Naive B cell (primary cell): ENCODE measurements at places on chromosomes 11 and 22.

DNA sequence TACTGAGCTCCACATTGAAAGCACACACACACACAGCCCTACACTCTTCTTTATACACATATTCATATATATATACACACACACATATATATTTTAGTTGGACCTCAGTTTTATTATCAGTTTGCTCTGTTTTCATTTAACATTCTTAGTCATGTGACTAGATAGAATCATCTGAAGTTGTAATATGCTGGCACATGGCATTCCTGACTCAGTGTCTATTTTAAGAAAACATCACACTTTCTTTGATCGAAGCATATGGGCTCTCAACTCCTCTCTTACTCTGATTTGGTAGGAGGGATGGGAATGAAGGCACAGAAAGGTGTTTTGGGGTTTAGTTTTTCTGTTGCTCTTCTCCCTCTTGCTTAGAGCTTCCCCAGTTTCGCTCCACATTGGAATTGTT, 24.8 kb downstream of the AMOTL1 start:
- no peak for DNase-seq

GRCh38 chr11:1628506-1629325, 859 bp upstream of the KRTAP5-5 start:
- no peak for DNase-seq

DNA sequence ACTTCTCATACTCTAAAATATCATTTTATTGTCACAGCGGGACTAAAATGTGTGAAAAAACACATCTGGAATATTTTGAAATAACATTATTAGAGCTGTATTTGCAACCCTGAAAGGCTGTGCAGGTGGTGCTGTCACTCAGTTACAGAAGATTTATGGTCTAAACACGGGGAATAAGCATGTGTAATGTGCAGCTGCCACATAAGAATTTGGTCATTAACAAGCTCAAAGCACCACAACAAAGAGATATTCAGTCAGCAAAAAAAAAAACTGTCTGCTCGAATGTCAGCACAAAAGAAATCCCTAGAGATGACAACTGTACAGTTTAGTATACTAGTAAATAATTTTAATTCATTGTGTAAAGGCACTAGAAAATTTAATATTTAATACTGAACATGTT, 31.3 kb downstream of the TMEM123 start:
- no peak for DNase-seq

DNA sequence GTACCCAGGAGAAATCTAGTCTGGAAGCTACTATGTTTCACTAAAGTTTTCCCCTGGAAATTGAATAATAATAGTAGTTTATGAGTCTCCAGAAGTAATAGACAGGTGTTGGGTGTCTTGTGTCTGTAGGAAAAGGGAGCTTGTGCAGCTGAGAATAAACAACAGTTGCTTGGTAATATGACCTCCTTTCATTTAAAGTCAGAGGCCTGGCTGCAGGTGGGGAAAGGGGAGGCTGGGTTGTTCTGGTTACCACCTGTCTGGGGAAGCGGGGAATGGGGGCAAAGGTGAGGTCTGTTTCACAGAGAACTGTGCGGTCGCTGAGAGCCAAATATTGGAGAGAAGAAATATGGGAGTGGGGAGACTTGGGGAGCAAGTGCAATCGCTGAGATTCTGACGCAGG, 3.3 kb upstream of the GRAMD1B start:
- DNase-seq: no peak

- DNase-seq: peak; percentile 38
These were observed 72.4 kb downstream of the ZNRF3 start for GRCh38 chr22:28955817-28956216.

DNA sequence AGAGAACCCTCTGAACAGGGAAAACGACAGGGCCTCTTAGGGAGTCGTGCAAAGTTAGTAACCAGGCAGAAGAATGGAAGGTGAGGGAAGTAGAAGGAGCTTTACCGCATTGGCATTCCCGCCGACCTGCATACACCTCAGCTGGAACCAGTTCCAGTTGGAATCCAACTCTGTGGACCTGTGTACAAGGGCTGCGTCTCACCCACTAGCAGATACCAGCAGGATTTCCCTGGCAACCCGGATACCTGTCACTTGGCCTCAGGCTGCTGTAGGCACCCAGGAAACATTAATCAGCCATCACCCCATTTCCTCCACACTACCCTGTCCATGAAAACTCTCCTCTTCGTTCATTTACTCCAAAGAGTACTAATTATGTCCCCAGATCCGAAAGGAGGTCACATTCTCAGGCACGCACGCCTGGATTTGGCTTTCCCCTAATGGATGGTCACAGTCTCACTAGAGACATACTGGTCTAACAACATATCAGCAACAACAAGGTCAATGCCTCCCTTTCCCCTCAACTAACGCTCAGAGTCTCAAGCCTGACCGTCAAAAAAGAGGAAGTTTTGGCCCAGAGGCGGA, 842 bp downstream of the ARFGAP2 start:
- no peak for DNase-seq

- DNase-seq: no peak
These were observed 227.2 kb upstream of the RAG2 start for GRCh38 chr11:36825251-36825650.

- DNase-seq: no peak
These were observed 17.4 kb downstream of the AMOTL1 start for GRCh38 chr11:94785509-94785908.

DNA sequence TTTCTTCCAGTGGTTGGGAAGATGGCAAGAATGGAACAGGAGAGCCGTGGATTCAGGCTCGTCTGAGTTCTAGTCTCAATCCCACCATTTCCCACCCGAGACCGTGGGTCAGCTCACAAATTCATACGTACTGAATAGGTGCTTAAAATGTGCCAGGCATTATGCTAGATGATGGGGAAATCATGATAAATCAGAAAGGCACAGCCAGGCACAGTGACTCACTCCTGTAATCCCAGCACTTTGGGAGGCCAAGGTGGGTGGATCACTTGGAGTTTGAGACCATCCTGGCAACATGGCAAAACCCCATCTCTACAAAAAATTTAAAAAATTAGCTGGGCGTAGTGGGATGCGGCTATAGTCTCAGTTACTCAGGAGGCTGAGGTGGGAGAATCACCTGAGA, 7.1 kb downstream of the TRIOBP start:
- DNase-seq: no peak

DNA sequence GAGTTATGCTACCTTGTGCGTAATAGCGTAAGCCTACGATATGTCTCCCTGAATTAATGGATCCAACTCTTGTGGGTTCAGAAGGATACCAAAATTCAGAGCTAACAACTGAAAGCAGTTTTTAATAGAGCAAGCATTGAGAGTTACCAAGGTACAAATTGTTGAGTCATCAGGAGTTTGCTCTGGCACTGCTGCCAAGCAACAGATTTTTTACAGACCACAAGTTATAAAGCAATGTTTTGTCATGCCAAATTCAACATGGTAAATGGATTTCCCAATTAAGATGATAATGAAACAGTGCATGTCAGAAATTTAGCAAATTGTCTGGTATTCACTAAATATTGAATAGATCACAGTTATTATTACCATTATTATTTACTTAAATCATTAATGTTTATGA, 295.6 kb downstream of the NELL1 start:
- DNase-seq: no peak

- DNase-seq: peak; percentile 34
These were observed 14.4 kb downstream of the KCNJ5 start for GRCh38 chr11:128905345-128906184.

GRCh38 chr11:116851626-116852025, 14.2 kb upstream of the APOA1 start:
- DNase-seq: peak; percentile 19

GRCh38 chr11:62137276-62137861, 13.6 kb downstream of the INCENP start:
- DNase-seq: no peak

GRCh38 chr11:102809971-102810370, 12.0 kb upstream of the MMP1 start:
- DNase-seq: no peak

- peak; percentile 56 for DNase-seq
These were observed 84.8 kb downstream of the SLC1A2 start for GRCh38 chr11:35334385-35335090.

DNA sequence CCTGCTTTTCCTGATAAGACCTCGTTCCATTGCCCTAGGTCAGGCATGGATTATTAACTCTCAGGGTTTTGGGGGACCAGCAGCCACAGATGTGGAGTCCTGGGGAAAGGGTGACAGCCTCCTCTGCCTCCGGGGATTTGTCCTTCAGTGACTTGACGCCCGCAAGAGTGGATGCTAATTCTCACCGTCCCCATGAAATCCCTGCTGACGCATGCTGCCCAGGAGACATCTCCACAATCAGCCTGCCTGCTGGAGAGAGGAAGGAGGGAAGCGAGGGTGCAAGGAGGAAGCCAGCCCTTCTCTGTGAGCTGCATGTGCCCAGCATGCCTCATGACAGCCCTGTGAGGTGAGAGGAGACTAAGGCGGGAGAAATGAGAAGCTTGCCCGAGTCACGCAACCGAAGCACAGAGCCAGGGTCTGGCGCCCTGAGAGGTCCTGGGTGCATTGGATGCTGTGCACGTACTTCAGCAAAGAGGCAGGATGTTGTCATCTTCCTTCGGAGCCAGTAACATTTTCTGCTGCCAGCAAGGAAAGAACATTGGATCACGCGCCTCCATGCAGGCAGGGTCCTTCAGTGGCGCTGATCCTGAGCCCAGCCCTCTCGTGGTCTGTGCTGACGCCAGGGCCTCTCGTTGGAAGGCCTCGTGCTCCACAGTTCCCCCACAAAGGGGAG, 27.3 kb upstream of the KRTAP5-6 start:
- no peak for DNase-seq

DNA sequence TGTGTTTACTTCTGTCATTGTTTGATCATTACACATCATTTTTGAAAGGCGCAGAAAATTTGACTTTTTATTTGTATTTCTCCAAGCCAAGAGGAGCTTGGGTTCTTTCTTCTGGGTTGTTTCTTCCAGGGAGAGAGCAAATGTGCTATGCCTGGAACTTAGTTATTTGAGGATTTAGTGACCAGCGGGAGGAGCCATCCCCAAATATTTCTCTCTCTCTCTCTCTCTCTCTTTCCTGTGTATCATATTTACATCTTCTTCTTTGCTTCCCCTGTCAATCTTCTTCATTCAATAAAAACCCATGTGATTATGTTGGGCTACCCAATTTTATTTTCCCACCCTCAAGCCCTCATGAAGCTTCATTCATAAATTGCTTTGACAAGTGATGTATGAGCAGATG, 534.5 kb downstream of the LRRC4C start:
- no peak for DNase-seq

DNA sequence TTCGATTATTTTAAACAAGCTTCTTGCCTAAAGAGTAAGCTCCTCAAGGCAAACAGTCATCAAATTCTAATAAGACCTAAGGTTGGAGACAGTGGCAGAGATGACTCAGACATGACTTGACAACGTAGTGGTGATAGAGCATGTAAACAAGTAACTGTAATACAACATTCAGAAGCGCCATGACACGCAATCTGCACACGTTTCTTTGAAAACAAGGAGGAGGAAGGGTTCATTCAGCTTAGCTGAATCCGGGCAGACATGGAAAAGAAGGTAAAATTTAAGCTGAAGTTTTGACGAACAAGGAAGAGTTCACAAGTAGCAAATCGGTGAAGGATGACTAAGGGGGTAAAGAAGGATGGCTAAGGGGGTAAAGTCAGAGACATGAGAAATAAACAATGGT, 152.4 kb upstream of the ZC3H12C start:
- no peak for DNase-seq

DNA sequence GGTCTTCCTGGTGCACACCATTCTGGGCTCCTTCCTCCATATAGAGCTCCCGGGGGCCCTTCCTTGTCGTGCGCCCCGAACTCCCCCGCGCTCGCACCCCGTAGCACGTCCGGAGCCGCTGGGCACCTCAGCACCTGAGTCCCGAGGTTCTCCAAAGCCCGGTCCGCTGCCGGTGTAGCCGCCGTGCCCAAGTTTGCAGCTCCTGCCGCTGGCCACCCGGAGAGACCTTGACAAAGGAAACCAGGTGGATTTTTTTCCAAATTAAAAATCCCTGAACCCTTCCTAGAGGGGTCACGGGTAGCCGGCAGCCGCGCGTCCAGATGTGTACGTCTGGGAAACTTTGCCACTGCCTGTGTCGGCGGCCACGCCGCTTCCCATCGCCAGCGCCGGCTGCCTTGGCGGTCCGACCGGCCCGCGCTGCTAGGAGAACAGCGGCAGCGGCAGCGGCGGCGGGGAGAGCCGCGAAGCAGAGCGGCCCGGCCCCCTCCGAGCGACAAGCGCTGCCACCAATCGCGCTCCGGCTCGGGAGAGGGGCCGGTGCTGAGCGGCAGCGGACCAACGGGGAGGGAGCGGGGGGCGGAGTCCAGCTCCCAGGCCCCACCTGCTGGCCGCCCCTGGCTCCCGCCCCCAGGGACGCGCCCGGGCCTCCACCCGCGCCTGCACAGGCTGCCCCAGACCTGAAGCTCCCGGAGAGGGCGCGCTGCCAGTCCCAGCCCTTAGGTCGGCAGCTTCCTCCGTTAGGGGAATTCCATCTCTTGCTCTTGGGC, at the start of gene GALNT18:
Gene GALNT18, minus strand, starts transcription at position 433 of the 767 bp plus-strand sequence.
- peak; percentile 35 for DNase-seq

DNA sequence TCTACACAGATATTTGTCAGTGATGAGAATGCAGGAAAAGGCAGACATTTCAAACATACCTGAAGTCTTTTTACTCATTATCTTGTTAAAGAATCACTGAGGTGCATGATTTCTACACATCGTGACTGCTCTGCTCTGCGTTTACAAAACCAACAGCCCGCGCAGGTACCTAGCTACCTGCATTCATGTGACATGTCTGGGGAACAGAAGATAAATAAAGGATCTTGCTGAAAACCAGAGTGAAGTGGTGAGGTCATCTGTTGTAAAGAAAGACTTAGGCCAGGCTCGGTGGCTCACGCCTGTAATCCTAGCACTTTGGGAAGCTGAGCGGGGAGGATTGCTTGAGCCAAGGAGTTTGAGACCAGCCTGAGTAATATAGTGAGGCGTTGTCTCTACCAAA, 15.7 kb downstream of the ASPHD2 start:
- DNase-seq: no peak

DNA sequence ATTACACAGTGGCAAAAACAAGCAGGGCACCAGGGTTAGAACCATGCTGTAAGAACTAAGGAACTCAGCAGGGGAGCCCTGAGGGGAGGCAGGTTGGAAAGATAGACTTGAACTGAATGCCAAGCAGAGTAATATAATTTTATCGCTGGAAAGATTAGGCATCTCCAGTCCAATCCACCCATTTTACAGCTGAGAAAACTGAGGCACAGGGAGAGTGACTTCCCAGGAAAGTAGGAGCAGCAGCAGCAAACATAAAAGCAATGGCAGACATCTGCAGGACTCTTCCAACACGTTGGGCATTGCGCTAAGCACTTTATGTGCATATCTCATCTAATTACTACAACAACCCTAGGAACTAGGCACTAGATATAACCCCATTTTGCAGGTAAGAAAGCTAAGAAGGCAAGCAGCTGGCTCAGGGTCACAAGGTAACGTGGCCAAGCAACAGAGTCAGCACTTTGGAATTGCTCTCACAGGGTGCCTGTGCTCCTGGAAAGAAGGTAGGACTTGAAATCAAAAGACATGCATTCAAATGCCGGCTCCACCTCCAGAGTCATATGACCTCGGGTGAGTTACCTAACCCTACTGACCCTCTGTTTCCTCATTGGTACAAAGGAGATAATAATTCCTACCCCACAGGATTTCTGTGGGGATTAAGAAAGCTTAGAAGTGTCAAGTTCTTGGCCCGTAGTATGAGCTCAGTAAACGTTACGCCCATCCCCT, 215.3 kb downstream of the BARX2 start:
- DNase-seq: no peak
